ENCODE measurements at places on chromosomes 2 and 18.

GRCh38 chr18:40690062-40690461 is 1265.0 kb upstream of the PIK3C3 start:
- DNase-seq = no peak

DNA sequence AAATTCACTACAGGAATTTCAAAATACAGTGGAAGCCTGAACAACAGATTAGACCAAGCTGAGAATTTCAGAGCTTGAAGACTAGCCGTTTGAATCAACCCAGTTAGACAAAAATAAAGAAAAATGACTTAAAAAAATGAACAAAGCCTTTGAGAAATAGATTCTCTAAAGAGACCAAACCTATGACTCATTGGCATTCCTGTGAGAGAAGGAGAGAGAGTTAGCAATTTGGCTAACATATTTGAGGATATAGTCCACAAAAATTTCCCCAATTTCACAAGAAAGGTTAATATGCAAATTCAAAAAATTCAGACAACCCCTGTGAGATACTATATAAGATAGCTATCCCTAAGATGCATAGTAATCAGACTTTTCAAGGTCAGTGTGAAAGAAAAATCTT is 78.0 kb downstream of the MYO3B start:
- no peak for DNase-seq

GRCh38 chr2:12005886-12006681 is 259.7 kb downstream of the LPIN1 start:
- DNase-seq = no peak

GRCh38 chr2:147487286-147487977 is 357.4 kb upstream of the ACVR2A start:
- no peak for DNase-seq

DNA sequence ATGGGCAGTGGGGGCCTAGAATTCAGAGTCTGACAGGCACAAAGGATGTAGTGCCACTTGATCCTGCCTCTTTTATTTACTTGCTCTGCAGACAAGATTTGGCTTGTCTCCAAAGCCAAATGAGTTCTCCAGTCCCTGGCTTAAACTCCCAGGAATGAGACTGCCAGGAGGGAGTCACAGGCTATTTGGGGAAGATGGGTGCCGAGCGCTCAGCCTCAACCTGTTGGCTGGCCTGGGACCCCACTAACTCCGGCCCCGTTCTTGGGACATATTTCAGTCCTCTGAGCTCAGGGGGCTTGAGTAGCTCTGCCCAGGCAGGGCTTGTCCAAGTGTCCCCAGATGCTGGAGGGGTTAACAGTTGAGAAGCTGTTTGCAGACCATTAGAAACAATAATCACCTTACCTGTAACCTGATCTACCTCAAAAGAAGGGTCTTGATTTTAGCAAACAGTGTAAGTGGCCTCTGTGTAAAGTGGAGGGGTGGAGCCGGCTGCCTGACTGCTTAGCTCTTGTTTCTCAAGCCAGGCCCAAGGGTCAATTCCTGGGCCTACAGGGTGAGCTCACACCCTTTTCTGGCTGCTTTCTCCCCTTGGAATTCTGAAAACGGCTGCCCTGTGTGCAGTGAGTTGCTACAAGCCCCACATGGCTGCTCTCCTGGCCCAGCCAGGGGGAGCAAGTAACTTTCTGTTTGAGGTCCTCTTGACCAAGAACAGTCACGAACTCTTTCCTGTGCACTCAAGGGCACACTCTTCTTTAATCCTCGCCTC is 27.1 kb upstream of the FZD5 start:
- DNase-seq = no peak

DNA sequence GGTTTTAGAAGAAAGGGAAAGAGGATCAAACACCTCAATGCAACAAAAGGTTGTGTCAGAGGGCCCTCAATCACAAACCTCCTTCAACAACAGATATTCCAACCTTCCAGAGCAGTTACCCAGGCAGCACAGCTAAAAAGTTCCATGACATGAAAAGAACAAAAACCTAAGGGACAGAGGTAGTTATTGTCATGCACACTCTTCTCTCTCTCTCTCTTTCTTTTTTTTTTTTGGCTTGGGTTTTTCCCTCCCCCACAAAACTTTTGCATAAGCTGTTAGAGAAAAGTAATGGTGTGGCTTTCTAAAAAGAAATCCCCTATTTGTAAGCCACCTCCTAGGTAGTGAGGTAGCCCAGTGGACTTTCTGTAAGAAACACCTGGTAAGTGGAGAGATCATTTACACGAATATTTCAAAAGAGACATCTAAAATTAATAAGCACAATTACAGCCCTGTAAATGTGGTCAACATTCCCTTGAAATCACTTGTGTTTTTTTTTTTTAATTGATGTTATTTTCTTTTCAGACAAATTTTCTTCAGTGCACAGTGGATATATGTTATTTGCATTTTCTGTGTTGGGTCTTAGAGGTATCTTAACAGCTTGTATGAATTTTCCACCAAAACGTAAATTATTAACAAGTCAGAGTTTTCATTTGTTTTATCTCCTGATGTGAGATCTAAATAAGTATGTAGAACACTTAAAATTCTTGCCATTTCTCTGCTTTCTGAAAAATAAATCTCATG is 48.4 kb downstream of the ZEB2 start:
- no peak for DNase-seq

Measured in 8988T (cell line).